ENCODE measurements at places on chromosomes 1 and 21. TPM values are rescaled to one million over a fixed set of nuclear protein-coding genes. Genes with fewer than 3 reads are reported as not detected.

ELAPOR1 gene
- 0.28 TPM for total RNA-seq

LORICRIN gene
- total RNA-seq, result not detected

OLIG1 gene
- not detected for total RNA-seq

NTNG1 gene
- total RNA-seq, result 1.3 TPM

PTPN7 gene
- total RNA-seq, result not detected

NCMAP gene
- not detected for total RNA-seq

COL24A1 gene
- 0.56 TPM for total RNA-seq

S100B gene
- total RNA-seq, result 0.28 TPM

TNN gene
- total RNA-seq, result not detected

MAEL gene
- total RNA-seq, result not detected

OR10Z1 gene
- not detected for total RNA-seq

DAB1 gene
- not detected for total RNA-seq

CD48 gene
- not detected for total RNA-seq

S100A9 gene
- total RNA-seq, result not detected

FCRL6 gene
- not detected for total RNA-seq
